Activated B cell treated with CpG ODN at 0.5 μM for 24 hours (primary cell): ENCODE measurements at places on chromosomes 16 and 17.

- DNase-seq, result no peak
Observed at GRCh38 chr17:41522301-41523224, 3.9 kb upstream of the KRT15 start.

DNA sequence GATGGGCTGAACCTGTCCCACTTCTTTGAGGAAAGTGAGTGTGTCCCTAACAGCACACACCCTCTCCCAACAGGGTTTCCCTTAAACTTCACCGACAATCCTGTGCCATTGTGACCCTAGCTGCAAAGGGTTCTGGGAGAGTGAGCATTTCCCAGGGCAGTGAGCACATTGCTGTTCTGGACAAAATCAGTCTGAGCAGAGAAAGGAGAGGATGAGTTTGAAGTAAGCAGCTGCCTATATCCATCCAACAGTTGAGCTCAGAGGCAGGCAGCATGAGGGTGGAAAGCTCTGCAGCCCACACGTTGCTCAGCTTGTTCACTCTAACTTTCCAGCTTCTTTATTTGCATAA, 296.5 kb upstream of the MAF start:
- no peak for DNase-seq

DNA sequence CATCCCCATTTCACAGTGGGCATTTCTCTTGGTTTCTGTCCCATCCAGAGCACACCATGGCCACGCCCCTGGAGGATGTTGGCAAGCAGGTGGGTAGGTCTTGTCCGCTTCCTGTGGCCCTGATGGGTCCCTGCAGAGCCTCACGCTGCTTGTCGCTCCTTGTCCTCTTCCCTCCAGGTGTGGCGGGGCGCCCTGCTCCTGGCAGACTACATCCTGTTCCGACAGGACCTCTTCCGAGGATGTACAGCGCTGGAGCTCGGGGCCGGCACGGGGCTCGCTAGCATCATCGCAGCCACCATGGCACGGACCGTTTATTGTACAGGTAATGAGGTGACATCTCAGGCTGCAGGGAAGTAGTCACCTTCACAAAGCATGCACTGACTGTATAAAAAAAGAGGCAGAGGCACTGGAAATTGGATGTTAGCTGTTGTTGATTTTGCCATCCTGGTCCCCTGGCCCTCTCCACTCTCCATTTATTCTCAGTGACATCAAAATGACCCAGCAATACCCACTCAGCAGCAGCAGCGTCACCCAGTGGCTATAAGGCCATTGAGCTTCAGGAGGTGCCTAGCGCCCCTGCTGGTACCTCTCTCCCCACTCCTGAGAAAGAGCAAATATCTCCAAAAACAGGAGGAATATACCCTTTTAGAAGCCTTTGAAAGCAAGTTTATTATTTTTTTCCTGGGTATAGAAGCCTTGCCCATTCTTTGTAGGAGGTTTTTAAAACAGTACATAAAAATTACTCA, 13.7 kb downstream of the METTL22 start:
- DNase-seq, result no peak

- DNase-seq, result no peak
Observed at GRCh38 chr16:73176577-73177013, 128.7 kb upstream of the ZFHX3 start.

DNA sequence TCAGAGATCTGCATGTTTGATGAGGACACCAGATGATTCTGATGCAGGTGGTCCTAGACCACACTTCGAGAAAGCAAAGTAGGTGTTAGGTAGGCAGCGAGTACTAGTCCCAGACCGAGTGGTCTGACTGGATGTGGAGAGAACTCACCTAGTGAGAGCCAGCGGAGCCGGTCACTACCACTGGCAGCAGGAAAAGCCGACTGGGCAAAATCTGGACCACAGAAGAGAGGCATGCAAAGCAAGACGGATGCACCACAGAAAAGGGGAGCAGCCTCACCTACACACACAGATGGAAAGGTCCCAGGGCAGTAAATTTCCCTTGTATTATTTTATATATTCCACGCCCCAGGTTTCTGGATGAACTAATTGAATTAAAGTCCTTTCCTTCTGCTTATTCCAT, 13.5 kb downstream of the COX10 start:
- DNase-seq, result no peak

DNA sequence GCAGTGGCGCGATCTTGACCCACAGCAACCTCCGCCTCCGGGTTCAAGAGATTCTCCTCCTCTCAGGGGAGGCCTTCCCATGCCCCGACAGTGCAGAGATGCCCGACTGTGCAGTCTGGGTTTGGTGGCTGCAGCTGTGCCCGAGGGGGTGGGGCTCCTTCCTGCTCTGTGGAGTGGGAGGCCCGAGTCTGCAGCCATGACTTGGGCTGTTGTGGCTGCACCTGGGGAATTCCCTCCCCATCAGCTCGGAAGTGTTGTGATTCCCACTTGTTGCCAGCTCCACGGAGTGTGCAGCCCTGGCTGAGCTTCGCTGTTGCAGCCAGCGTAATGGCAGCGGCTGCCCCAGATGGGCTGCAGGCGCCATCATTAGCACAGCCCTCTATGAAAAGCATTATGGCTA, 66.4 kb upstream of the SMIM36 start:
- DNase-seq, result peak; percentile 20

DNA sequence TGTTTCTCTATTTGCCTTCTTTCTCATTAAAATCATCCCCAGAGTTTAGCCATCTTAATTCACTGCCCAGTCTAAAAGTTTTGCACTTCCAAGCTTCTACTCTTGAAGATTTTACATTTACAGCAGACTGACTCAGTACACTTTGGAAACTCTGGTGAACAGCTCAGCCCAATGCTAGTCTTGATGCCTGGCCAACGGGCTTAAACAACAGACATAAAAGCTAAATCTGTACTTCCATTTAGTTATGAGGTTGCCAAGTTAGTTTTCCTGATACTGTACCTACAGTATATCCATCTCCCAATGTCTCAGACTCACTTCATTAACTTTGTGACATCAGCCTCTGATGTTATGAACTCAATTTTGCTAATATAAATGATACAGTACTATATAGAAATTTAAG, 891.8 kb upstream of the SOX9 start:
- DNase-seq, result no peak

- DNase-seq, result no peak
Observed at GRCh38 chr16:21684199-21684598, 20.4 kb downstream of the OTOA start.

DNA sequence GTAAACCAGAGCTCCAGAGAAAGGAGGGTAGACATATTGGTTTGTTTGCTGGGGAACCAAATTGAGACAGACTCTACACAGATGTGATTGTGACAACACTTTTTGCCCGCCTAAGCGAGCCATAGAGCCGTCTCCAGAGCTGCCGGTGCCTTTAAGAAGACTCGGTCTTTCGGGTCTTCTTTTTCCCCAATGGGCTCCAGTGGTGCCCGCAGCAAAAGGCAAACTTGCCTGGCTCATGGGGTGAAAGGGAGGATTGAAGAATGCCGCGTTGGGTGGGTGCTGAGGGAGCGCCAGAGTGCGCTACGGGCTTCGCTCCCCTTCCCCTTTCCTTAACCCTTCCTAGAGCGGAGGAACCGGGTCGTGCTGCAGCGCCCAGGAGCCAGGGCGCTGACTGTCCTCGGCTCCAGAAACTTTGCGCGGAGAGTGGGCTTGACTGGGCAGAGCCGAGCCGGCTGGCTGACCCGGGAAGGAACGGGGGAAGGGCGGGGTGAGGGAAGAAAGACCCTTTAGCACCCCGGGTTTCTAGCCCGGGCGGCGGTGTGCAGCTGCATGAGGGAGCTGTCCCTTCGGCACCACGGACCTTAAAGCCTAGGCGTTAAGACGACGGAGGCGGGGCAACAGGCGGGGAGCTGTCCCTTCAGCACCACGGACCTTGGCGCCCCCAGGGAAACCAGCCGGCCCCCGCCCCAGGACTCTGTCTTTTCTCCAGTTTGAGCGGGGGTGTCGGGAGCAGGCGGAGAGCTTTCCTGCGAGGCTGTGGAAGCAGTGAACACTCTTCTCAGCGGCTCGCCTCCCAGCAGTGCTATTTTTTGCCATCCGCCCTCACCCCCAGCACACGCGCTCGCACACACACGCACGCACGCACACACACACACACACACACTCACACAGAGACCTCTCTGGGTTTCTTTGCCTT, at the start of gene CACNG3:
Gene CACNG3 (plus strand): TSS at position 880 of the 916 bp plus-strand sequence. CDS start 420 bp downstream, outside the sequence.
- DNase-seq, result peak; percentile 40

DNA sequence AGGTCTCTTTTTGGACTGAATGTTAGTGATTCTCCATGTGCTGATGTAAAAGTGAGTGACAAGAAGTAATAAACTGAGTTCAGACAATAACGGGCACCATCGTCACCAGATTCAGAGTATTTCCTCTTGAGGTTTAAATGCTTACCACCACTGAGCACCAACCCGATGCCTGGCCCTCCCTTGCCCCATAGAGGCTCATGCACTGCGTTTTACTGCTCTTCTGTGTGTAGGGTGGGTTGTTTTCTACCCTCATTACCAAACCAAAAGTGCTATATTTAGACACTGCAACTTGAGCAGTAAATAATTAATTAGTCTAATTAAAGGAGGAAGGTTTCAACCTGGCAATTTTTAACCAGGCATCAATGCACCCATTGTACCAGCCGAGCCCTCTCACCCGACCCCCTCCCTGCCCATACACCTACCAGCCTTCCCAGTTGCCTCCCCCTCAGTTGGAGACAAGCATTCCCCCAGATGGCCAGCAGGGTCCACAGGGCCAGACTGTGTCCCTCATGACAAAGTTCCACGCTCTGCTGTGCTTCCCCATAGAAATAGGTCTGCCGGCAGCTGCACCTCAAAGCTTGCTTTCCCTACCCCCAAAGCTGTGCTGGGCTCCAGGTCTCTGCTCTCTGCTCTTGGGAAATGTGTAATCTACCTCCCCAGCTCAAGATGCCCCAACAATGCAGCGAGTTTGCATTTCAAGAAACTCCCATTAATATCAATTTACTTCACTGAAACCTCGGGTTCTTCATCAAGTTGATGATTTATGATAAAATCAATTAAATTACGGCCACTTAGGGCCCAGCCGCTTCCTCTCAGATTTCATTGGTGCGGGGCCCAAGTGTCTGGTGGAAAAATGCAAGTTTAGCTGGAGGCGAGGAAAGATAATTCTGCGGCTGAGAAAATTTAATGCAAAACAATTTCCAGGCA, 16.0 kb downstream of the HOXB4 start:
- DNase-seq, result no peak

GRCh38 chr17:82023447-82024241, 539 bp downstream of the LRRC45 start:
- DNase-seq, result no peak

DNA sequence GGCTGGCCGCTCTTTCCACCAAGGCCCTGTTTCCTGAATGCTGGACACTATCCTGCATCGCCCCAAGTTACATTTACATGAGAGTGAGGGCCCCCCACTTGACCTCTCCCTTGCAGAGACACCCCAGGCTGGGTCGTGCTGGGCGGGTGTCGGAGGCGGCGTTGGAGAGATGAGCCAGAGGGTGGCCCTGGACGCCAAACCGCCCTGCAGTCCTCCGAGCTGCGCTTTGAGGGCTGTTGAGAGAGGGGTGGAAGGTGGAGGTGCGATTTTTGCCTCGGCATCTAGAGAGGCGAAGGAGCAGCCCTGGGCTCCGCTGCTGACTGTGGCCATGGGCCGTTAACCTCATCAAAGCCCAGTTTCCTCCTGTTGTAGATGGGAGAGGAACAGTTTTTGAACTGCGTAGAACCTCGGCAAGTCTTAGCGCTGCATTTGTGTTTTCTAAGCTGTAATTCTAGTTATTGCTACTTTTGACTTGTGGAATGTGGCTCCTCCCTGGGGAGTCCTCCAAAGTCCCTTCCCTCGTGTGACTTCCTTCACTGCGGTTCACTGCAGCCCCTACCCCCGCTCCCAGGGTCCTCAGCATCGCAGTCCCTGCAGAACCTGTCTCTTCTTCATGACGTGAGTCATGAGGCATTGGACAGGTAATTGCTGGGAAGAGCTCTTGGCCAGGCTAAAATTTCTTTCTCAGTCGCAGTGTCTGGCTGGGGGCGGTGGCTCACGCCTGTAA, 986 bp upstream of the ELOB start:
- no peak for DNase-seq

DNA sequence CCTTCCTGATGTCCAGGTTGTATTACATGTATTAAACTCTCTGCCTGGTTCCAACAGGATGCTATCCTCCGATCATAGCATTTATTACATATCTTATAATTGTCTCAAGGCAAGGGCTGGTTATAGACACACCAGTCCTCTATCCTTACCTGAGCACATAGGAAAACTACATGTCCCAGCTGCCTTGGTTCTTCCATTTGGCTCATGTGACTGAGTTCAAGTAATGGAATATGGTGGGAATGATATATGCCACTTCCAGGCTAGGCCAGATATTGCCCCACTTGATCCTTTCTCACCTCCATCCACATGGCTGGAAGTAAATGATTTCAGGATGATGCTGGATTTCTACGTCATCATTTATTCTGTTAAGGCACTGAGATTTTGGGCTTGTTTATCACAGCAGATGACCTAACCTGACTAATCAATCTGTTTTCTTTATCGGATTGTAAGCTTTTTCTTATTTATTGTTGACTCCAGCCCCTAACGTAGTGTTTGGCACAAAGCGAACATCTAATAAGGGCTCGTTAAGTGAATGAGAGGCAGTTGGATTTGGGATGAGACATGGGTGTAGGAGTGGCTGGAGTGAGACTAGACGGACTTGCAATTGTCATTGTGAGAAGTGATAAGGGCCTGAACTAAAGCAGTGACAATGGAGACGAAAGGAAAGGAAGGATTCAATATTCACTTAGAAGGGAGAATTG, 8.2 kb upstream of the SHISA9 start:
- DNase-seq, result no peak

DNA sequence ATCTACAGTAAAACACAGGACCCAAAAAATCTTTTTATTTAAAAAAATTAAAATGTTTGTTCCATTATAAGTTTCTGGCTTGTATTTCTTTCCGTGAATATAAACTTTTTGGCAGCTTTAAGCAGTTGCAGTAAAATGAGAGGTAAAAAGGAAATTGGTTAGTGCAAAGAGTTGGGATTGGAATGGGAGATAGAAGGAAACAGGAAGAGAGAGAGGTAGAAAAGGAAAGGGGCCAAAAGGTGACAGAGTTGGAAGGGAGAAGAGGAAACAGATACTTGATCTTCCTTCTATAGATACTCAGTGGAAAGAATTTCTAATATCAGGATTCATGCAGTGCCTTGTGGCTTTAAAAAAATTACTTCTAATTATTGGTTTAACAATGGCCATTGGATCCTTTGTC, 63.5 kb downstream of the NQO1 start:
- DNase-seq, result no peak

GRCh38 chr16:86827521-86827920, 249.2 kb downstream of the FOXL1 start:
- no peak for DNase-seq

GRCh38 chr17:70446446-70446845, 277.1 kb downstream of the KCNJ2 start:
- no peak for DNase-seq

DNA sequence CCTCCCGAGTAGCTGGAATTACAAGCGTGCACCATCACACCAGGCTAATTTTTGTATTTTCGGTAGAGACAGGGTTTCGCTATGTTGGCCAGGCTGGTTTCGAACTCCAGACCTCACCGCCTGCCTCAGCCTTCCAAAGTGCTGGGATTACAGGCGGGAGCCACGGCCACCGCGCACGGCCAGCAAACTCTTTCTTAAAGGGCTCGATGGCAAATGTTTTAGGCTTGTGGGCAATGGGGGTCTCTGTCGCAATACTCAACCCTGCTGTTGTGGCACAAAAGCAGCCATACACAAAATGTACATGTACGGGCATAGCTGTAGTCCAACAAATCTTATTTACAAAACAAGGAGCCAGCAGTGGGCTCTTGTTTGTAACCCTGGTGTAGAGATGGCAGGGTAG, 18.4 kb downstream of the PARN start:
- no peak for DNase-seq

- DNase-seq, result no peak
Observed at GRCh38 chr17:28744972-28745785, 1.4 kb downstream of the TRAF4 start.
